ENCODE measurements at places on chromosomes 11 and 22.

- no peak for DNase-seq
Observed at GRCh38 chr11:95406271-95406670, 175.3 kb upstream of the SESN3 start.

DNA sequence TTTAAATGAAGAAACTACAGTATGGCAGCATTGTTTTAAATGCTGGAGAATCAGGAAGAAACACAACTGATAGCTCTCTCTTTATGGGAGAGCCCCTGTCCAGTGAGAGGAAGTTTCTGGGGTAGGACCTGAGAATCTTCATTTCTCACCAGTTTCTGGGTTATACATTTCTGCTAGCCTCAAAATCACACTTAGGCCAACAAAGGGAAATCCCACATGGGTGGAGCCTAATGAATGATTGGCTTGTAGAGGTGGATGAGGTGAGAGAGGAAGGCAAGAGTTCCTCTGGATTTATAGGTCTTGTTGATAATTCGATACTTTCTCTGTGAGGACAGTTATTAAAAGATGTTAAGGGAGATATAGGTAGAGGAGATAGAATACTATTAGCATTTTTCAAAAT lies 1397.3 kb upstream of the TENM4 start:
- DNase-seq: no peak

DNA sequence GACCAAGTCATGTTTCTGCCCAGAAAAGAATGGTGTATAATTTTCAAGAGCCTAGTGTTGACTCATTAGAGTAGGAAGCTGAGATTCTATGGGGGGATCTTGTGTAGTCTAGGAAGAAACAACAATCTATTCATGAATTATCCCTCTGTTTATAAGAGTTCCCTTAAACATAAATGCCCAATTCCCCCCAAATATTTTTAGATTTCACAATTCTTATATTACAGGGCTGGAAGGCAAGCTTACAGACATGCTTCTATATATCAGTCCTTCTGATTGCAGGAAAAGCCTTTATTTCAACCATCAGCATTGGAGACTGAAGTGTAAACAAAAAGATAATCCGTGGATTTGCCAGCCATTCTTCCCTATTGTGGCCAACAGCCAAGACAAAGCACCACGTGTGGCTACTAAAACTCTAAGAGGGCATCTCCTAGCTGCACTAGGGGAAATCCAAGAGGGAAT lies 71.4 kb downstream of the NAT10 start:
- peak; percentile 30 for DNase-seq

DNA sequence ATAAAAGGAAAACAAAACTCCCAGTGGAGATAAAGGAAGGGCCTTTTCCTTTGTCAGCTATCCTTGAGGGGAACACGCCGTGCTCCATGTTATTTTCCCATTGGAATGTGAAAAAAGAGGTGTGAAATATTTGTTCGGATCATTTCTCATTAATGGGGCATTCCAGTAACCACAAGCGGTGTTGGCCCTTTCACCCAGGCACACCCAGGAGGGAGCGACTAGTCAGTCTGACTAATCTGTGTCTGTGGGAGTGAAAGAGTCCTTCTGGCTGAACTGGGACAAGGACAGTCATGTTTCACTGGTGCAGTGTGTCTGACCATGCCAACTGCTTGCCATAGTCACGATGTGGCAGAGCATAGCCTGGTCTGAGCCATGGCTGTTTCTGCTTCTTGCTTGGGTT lies 13.0 kb upstream of the MYEOV start:
- no peak for DNase-seq

- no peak for DNase-seq
Observed at GRCh38 chr22:30860176-30861105, 108.1 kb downstream of the MORC2 start.

GRCh38 chr11:8863838-8864237 lies 47.2 kb upstream of the AKIP1 start:
- no peak for DNase-seq

GRCh38 chr22:48428631-48429371 lies 1398.9 kb downstream of the BRD1 start:
- no peak for DNase-seq

DNA sequence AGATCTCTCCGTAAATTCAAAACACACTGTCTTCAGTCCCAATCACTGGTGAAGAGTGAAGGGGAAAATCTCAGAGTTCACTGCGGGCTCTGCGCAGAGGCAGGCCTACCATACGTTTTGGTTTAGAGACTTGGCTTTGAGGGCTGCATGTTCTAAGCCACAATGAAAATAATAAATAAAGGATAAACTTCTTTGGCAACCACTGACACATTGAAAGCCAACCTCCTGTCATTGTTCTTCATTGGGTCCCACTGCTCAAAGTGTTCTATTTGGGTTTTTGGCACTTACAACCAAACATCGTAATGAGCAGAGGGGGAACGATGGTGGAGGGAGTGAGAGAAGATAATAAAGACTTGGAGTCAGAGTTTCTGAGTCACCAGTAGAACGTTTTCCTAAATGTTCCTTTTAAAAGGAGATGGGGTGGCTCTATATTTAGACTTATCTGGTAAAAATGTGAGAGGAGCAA lies 472.9 kb downstream of the SOX6 start:
- no peak for DNase-seq

DNA sequence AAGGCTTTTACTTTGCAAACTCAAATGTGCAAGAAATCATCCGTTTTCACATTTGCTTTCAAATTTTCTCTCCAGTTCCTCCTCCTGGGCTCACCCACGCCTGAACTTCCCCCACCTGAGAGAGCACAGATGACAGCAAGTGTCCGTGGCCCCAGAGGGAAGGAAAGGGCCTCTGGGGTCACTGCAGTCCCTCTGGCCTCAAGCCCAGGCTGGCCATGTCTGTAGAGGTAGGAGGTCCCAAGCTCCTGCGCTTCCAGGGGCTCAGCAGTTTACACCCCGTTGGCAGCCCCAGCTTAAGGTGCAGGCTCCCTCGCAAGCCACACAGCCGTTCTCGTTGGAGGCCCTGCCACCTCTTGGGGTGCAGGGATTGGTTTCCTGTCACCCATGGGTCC lies 40.5 kb upstream of the PRDM11 start:
- DNase-seq: no peak

GRCh38 chr22:24329453-24329852 lies 58.8 kb downstream of the SPECC1L start:
- no peak for DNase-seq

DNA sequence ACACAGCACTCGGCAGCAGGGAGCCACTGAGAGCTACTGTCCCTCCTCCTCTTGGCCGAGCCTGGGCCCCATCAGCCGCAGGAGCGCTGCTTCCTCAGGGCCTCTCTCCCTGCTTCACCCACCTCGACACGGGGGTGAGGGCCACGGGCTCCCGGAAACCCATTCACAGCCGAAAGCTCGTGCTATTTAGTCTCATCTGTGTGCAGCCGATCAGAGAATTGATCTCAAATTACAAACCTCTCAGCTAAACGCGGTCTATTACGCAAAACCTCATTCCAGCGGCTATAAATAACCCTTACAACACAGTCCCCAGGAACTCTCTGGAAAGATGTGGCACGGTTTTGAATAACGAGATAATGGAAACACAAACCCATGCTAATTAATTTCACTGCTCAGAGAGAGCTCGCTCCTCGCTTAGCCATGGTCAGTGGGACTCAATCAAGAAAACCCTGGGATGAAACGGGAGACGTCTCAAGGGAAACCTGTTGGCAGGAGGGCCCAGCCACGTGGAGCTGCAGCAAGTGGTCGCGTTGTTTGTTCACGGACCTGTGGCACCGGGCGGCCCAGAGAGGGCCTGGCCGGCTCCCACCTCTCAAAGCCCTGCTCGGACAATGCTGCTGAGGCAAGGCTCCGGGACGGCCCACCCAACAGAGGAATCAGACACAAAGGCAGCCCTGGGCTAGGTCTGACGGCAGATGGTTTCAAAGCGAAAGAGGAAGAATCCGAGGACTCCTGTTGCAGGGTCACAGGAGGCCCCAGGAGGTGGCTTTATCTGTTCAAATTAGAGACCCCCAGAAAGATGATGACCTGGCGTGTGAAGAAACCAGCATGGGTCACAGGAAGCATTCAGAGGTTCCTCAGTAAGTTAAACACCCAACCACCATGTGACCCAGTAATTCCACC lies 210.5 kb downstream of the CTTN start:
- DNase-seq: peak; percentile 72

DNA sequence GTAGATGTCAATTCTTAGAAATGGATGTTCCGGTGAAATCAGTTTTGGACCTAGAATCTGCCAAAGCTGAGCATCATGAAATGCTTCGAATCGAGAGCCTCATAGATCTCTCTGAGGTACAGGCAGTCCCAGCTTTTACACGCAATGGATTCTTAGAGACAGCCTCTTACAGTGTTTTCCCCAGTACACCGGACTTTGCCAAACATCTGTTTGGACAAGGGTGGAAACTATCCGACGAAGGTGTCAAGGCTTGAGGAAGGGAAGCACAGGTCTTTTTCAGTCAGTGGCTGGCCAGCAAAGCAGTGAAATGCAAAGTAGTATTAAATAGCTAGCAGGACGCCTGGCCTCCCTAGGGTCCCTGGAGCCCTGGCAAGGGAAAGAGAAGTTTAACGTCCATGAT lies 4.9 kb downstream of the GRK3 start:
- DNase-seq: no peak

DNA sequence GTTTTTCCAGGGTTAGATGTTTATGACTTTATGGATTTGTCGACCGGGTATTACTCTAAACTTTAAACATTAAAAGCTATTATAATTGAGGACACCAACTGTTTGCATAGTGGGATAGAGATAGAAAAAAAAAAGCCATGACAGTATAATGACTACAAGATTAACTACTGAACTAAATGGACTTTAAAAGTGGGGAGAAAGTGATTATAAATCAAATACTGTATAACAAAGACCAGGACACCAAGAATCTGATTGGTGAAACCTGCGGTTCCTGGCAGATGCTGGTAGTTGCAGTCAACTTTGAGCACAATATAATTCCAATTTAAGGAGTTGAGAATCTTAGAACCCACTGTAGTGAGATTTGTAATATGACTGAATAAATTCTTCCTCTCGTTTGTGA lies 2.5 kb downstream of the CRKL start:
- DNase-seq: no peak

- no peak for DNase-seq
Observed at GRCh38 chr11:69650081-69650831, 9.3 kb downstream of the CCND1 start.

- no peak for DNase-seq
Observed at GRCh38 chr11:63670096-63670432, 1.1 kb downstream of the ATL3 start.

DNA sequence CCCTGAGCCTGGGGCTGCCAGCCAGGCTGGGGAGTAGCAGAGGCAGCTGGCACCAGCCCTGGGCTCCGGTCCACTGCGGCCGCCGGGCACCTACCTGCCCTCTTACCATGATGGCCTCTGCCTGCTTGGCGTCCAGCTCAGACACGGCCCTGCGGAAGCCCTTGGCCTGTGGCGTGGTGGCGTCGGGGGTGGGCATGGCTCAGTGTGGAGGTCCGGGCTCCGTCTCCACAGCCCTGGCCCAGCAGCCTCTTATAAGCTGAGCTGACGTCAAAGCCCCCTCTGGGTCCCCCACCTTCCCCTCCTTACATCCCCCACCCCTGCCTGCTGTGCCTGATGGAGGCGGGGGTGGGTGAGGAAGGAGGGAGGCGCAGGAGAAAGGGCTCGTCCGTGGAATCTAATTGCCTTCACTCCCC lies at the start of gene TH:
TSS of gene TH (minus strand) at position 225 of the 413 bp plus-strand sequence. CDS start at position 196, 29 bp downstream.
- DNase-seq: no peak

DNA sequence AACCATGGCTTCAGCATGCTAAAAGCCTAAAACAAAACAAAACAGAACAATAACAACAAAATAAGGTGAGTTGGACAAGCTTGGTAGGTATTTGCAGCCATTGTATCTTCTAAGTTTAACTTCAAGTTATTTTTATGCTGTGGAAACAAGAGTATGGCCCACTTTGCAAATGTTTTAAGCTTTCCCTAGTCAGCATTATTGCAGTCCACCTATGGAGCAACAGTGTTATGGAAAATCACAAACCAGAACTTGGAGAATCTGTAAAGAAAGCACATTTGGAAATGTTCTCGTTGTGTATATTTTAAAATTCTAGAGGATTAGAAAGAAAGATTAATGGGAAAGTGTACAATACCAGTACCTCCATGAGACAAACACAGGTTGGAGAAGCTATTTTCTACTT lies 7.4 kb upstream of the SLC5A12 start:
- DNase-seq: no peak

DNA sequence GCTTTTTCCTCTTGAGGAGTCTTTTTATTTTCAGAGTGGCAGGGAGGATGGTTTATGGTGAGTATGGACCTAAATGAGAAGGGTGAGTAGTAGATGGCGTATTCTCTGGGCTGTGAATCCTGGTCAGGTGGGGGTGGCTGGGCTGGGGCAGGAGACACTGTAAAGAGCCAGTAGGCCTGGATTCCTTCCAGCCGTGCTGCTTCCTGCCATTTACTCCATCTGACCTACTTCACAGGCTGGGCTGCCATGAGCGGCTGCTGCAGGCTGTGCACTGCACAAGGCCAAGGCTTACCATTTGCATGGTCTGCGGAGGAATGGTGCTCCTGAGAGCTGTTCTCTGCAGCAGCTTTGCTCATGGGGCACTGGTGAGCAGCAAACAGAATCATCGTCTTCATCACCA lies 297.6 kb downstream of the KIRREL3 start:
- DNase-seq: no peak

- no peak for DNase-seq
Observed at GRCh38 chr11:13109616-13110015, 100.5 kb downstream of the RASSF10 start.

- DNase-seq: no peak
Observed at GRCh38 chr11:33211153-33211552, 46.0 kb upstream of the HIPK3 start.

GRCh38 chr11:93208663-93209270 lies 11.0 kb upstream of the SLC36A4 start:
- no peak for DNase-seq
